ENCODE measurements at places on chromosomes 1 and 21.

- no peak for DNase-seq
Measured at GRCh38 chr1:243916160-243916559, 66.1 kb upstream of the AKT3 start.

- DNase-seq: peak; percentile 83
Measured at GRCh38 chr1:45326627-45327623, at the start of gene HPDL. HPDL (plus strand) TSS chr1:45326895; CDS start chr1:45327149, 254 bp downstream.

GRCh38 chr1:108190001-108190634 is 10.0 kb downstream of the SLC25A24 start:
- DNase-seq: no peak

DNA sequence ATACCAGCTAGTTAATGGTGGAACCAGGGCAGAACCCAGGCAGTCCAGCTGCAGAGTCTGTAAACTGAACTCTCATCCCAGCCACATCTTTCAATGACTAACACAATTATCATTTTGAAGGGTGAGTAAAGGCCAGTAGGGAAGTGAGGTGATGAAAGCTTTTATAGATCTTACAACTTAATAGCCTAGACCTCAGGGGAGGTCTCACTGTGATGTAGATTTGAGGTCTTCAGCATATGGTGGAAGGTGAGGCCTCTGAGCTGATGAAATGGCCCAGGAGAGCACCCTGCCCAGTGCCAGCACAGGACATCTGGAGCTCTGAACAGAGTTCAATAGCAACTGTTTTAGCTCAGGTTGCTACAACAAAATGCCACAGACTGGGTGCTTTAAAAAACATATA is 44.8 kb upstream of the POU2F1 start:
- DNase-seq: no peak

- DNase-seq: no peak
Measured at GRCh38 chr1:63924600-63924999, 150.8 kb downstream of the ROR1 start.

DNA sequence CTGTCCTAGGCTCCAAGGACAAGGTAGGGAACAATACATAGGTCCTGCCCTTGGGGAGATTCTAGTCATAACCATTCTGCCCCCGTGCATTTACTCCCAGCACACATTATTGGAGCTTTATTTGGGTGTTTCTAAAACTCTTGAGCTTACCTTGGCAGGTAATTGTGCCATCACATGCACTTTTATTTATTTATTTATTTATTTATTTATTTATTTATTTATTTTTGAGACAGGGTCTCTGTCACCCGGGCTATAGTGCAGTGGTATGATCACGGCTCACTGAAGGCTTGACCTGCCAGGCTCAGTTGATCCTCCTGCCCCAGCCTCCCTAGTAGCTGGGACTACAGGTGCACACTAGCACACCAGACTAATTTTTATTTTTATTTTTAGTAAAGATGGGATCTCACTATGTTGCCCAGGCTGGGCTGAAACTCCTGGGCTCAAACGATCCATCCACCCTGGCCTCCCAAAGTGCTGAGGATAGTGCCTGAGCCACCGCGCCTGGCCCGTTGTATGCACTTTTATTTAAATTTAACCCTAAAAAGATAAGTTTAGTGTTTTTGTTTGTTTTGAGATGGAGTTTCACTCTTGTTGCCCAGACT is 9.2 kb downstream of the AGMAT start:
- DNase-seq: no peak

- no peak for DNase-seq
Measured at GRCh38 chr1:160437432-160438316, 37.3 kb downstream of the VANGL2 start.

DNA sequence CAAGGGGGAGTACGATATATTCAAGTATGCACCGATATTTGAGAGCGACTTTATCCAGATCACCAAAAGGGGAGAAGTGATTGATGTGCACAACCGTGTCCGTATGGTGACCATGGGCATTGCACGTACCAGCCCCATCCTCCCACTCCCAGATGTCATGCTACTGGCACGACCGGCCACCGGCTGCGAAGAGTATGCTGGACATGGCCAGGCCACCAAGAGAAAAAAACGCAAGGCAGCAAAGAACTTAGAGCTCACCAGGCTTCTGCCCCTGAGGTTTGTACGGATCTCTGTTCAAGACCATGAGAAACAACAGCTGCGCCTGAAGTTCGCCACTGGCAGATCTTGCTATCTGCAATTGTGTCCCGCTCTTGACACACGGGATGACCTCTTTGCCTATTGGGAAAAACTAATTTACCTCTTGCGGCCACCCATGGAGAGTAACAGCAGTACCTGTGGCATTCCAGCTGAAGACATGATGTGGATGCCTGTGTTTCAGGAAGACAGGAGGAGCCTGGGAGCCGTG is 16.5 kb downstream of the ATF3 start:
- DNase-seq: no peak

DNA sequence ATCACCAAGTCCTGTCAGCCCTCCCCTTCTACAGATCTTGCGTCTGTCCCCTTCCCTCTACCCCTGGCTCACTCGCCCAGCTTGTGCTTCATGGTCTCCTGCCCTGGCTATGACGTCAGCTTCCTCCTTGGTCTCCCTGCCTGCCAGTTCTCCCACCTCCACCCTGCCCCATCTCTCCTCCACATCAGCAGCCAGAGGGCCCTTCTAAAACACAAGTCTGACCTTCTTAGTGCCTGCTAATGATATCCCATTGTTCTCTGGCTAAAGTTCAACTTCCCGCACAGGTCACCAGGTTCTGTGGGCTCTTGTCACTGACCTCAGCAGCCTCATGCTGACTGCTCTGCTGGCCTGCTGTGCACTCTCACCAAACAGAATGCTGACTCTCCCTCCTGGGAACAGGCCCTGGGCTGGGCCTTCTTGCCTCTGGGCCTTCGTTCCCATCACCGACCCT is 24.7 kb upstream of the MYCL start:
- no peak for DNase-seq

DNA sequence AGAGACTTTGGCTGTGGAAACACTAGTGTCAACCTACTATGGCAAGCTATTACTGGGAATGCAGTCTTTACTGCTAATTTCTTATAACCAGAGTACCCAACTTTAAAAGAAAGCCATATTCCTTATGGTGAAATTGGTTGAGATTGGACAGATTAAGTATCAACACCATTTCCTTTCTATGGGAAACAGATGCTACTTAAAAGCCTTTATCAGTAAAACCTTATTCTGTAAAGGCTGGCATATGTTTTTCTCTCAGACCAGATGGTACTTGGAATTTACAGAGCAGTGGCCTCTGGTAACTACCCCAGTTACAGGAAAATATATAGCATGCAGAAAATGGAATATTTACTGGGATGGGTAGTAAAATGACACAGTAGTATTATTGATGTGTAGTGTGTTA is 18.8 kb downstream of the IFI44 start:
- DNase-seq: no peak

All from activated CD4-positive, alpha-beta T cell treated with anti-CD3 and anti-CD28 coated beads, Interleukin-2, amount 50 U/mL, for 48 hours (primary cell).